Cardiac muscle cell (in vitro differentiated cells and primary cell): ENCODE measurements at places on chromosomes 11 and 22.
A peak's percentile ranks its signal among the peaks of the same experiment; 100 is the strongest.

DNA sequence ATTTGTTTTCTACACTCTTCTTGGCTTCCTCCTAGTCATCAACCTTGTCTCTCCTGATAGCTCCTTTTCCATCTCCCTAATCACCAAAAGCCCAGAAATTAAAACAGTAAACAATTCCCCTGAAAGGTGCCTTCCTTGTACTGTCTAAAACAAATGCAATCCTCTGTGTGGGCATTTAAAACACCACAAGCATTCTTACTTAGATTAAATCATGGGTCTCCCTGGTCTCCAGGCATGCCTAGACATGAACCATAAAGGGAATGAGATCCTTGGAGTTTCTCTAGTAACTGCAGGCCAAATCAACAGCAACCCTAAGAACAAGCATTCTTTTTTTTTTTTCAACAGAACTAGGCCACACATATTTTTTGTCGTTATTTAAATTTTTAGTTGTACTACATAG is 1.9 kb downstream of the BTG4 start:
- no peak overlapping the region for H3K4me3 ChIP-seq
- no peaks in the 10 kb centered on the region for H3K4me1 ChIP-seq
- no peak overlapping the region for H3K27ac ChIP-seq
- no peaks in the 10 kb centered on the region for H3K36me3 ChIP-seq

GRCh38 chr11:76209375-76209972 is 3.2 kb upstream of the WNT11 start:
- no peaks in the 10 kb centered on the region for H3K36me3 ChIP-seq
- peak overlapping the region; percentile 61 for H3K4me3 ChIP-seq
- no peak for DNase-seq
- H3K27me3 ChIP-seq = peaks cover 39% of the 10 kb centered on the region

GRCh38 chr11:126268361-126268707 is 361 bp downstream of the SRPRA start:
- H3K36me3 ChIP-seq = peaks cover 39% of the 10 kb centered on the region
- H3K27ac ChIP-seq = peak overlapping the region; percentile 93
- peaks cover 4% of the 10 kb centered on the region for H3K4me1 ChIP-seq
- no peaks in the 10 kb centered on the region for H3K27me3 ChIP-seq

DNA sequence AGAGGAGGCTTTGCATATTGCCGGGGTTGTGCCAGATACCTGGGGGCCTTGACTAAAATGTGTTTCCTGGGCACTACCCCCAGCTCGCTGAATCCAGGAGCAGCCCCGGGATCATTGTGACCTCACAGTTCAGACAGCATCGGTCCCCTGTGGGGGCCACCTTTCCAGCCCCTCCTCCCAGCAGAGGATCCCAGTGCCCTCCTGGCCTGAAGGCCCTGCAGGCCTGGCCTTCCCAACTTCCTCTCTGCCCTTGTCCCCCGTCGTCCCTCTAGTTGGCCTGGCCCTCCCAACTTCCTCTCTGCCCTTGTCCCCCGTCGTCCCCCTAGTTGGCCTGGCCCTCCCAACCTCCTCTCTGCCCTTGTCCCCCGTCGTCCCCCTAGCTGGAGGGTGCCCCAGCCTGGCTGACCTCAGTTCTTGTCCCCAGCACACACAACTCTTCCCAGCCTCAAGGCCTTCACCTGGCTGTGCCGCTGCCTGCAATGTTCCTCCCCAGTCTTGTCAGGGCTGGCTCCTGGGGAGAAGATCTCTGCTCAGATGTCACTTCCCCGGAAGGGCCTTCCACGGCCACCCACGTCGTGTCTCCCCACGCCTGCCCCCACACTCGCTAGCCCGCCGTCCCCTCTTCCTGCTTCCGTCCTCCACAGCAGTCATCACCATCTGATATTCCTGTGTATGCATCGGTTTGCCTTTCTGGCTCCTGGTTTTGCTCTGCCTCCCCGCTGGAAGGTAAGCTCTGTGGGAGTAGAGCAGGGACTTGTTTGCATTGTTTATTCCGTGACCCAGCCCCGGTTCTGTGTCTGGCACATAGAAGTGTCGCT is 12.6 kb upstream of the ANO1 start:
- H3K4me1 ChIP-seq = no peaks in the 10 kb centered on the region
- no peak for DNase-seq
- H3K36me3 ChIP-seq = no peaks in the 10 kb centered on the region
- H3K4me3 ChIP-seq = no peak overlapping the region

GRCh38 chr11:71221821-71222220 is 30.6 kb downstream of the SHANK2 start:
- no peaks in the 10 kb centered on the region for H3K36me3 ChIP-seq
- no peak overlapping the region for H3K27ac ChIP-seq
- DNase-seq = no peak
- H3K4me3 ChIP-seq = no peak overlapping the region
- H3K4me1 ChIP-seq = no peaks in the 10 kb centered on the region
- no peaks in the 10 kb centered on the region for H3K27me3 ChIP-seq

DNA sequence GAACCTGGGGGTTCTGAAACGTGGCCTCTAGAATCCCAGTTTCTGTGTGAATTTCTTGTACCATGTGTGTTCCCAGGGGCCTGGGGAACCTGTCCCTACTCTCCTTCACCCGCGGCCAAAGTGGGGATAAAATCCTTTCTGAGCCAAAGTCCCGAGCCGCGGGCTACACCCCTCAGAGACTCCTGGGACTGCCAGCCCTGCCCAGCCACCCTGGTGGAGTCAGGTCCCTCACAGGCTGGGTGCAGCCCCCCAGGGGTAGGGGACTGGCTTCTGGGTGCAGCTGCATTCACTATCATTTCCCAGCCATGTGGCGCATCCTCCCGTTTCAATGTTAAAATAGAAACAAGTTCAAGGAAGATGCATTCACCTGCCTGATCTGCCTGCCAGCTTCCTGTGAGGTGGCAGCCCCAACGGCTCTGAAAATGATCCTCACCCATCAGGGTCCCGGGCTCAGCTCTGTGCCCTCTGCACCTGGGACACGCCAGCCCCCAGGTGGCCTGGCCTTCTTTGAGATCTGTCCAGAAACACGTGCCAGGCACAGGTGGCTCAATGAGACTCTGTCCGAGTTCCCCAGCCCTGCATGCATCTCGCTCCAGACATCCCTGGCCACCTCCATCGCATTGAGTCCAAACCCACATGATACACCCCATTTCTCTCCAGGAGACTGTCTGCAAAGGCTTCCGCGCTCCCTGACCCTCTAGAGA is 338.8 kb downstream of the CTTN start:
- no peaks in the 10 kb centered on the region for H3K36me3 ChIP-seq
- DNase-seq = no peak
- no peaks in the 10 kb centered on the region for H3K27me3 ChIP-seq
- no peak overlapping the region for H3K27ac ChIP-seq
- no peak overlapping the region for H3K4me3 ChIP-seq
- peaks cover 5% of the 10 kb centered on the region for H3K4me1 ChIP-seq

DNA sequence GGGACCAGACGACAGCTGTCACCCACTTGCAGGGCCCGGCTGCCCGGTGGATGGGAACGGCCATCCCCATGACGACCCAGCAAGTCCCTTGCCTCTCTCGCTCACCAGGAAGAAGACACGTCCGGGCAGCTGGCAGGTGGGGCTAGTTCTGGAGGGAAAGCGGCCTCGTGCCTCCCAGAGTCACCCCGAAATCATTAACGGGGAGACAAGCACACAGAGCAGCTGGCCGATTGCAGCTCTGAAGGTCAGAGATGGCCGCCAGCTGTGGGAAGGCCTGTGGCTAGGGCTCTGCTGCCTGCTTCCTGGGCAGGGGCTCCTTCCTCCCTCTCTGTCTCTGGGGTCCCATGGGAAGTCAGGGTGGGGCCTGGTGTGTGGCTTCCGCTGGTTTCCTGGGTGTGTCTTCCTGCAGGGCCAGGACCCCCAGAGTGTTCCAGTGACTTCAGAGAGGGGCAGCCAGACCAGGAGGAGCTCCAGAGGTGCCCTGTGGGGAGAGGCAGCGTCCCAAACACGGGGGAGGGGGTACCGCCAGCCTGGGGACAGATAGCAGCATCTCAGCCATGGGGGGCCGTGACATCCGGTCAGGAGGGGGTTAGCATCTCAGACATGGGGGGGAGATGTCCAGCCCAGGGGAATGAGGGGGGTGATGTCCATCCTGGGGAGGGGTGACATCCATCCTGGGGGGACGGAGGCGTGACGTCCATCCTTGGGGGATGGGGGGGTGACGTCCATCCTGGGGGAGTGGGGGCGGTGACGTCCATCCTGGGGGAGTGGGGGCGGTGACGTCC is 114.9 kb downstream of the KCNQ1 start:
- peaks cover 3% of the 10 kb centered on the region for H3K4me1 ChIP-seq
- H3K27ac ChIP-seq = no peak overlapping the region
- H3K36me3 ChIP-seq = no peaks in the 10 kb centered on the region
- H3K27me3 ChIP-seq = no peaks in the 10 kb centered on the region

- no peak overlapping the region for H3K4me3 ChIP-seq
- H3K27ac ChIP-seq = no peak overlapping the region
- no peaks in the 10 kb centered on the region for H3K27me3 ChIP-seq
- peak; percentile 54 for DNase-seq
- no peaks in the 10 kb centered on the region for H3K36me3 ChIP-seq
- no peaks in the 10 kb centered on the region for H3K4me1 ChIP-seq
Observed at GRCh38 chr11:112558691-112559090, 298.0 kb upstream of the PLET1 start.

GRCh38 chr22:43666457-43666856 is 145.6 kb downstream of the EFCAB6 start:
- DNase-seq = no peak
- H3K4me3 ChIP-seq = no peak overlapping the region
- no peaks in the 10 kb centered on the region for H3K4me1 ChIP-seq
- no peaks in the 10 kb centered on the region for H3K27me3 ChIP-seq

DNA sequence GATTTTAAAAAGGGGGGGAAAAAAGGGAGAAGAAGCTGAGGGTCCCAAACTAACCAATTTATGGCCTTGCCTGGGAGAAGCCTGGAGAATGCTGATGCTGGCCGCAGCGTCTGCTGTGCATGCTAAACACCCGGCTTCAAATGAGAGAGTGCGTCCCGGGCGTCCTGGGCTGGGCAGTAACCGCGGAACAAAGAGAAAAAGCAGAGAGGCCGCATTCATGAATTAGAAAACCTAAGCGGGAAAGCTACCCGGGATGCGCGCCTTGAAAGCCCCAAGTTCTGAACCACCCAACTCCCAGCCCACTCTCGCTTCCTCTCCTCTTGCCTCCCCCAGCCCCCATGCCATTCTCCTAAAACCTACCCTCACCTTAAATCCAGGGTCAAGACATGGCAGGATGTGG is 6.5 kb downstream of the MN1 start:
- H3K27me3 ChIP-seq = peaks cover 35% of the 10 kb centered on the region
- peaks cover 90% of the 10 kb centered on the region for H3K4me1 ChIP-seq
- H3K27ac ChIP-seq = no peak overlapping the region
- peak; percentile 51 for DNase-seq
- no peaks in the 10 kb centered on the region for H3K36me3 ChIP-seq

- DNase-seq = peak; percentile 29
- no peaks in the 10 kb centered on the region for H3K27me3 ChIP-seq
- H3K36me3 ChIP-seq = no peaks in the 10 kb centered on the region
- H3K4me1 ChIP-seq = peaks cover 10% of the 10 kb centered on the region
- H3K27ac ChIP-seq = peak overlapping the region; percentile 98
Observed at GRCh38 chr22:38657045-38657909, 839 bp downstream of the CBY1 start.

DNA sequence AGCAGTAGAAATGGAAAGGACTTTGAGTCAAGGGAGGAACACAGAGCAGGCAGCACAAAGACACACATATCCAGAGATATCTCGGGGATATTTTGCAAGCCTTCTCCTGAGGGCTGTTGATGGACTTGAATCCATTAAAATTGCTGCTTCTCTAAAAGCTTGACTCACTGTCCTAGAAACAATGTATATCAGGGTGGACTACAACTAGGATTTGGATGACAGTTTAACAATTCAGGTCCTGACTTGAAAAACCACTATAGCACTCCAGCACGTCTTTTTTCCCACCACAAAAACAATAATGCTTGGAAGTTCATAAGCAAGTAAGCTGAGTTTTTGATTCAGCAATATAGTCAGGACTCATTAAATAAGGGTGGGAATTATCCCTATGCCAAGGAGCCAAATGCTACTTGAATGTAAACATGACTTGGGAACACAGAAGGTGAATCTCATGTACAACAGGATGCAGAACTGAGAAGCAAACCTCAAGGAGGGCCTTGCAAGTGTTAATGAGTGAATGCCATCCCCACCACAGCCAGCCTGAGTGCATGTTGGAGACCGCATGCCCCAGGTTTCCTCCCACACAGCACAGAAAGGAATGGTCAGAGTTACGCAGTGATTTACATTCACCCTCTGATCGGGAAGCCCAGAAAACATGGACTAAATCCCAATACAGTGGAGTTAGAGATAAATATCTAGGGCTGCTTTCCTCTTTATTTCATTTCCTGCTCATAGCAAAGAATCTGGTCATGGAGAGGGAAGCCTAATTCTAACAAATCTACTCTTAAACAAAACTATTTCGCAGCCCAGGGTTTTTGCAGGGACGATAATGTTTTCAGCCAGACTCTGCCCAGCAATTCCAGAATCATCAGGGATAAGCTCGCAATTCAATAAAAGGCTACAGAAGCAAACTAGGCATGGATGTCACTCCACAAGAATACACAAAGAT is 98.4 kb upstream of the OR9G4 start:
- H3K36me3 ChIP-seq = no peaks in the 10 kb centered on the region
- no peak overlapping the region for H3K27ac ChIP-seq
- no peak for DNase-seq
- H3K27me3 ChIP-seq = no peaks in the 10 kb centered on the region

GRCh38 chr11:9264316-9265210 is 587 bp downstream of the DENND5A start:
- H3K27me3 ChIP-seq = no peaks in the 10 kb centered on the region
- DNase-seq = peak; percentile 56

DNA sequence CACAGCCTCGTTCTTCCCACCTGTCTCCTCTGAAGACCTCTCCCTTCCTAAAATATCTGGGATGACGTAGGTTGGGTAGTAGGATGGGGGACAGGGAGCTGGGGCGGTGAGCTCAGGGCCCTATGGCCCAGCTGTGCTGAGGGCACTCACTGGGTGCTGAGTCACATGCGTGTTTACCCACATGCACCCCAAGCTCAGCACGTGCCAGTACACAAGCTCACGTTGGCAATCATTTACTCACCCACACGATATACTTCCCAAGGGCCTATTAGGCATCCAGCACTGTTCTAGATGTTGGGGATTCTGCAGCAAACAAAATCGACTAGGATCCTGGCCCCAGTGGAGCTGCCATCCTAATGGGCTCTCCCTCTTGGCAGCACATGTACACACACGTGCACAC is 28.7 kb downstream of the ARAP1 start:
- H3K4me3 ChIP-seq = no peak overlapping the region
- no peak for DNase-seq
- no peak overlapping the region for H3K27ac ChIP-seq
- H3K36me3 ChIP-seq = no peaks in the 10 kb centered on the region
- no peaks in the 10 kb centered on the region for H3K27me3 ChIP-seq

DNA sequence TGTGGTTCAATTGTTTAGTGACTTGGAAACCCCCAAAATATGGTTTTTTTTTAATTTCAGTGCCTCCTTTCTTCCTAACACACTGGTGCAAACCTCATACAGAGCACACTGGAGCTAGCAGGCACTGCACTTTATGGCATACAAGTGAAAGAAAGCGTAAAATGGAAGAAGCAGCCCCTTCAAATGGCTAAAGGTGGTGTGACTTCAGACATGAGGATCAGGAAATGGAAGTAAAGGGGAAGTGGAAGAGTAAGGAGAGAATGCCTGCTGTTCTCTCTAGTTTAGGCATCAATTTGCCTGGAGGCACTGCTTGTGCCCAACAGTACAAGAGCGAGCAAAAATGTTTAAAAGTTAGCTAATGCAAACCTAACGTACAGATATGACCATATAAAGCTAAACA is 5.7 kb downstream of the RSF1 start:
- no peak overlapping the region for H3K27ac ChIP-seq
- no peak for DNase-seq
- no peak overlapping the region for H3K4me3 ChIP-seq
- peaks cover 13% of the 10 kb centered on the region for H3K36me3 ChIP-seq
- peaks cover 8% of the 10 kb centered on the region for H3K4me1 ChIP-seq

- no peaks in the 10 kb centered on the region for H3K36me3 ChIP-seq
- no peak overlapping the region for H3K27ac ChIP-seq
- no peak for DNase-seq
Observed at GRCh38 chr22:30216710-30217109, 29.8 kb downstream of the LIF start.
